Stimulated activated CD4-positive, alpha-beta T cell treated with anti-CD3 and anti-CD28 coated beads, Interleukin-12 subunit alpha, Interleukin-12 subunit beta, amount 100 ng/mL, for 48 hours (primary cell): ENCODE measurements at places on chromosomes 5 and 9.

GRCh38 chr5:124401476-124402143, 344.8 kb downstream of the ZNF608 start:
- DNase-seq, result no peak

GRCh38 chr5:107361945-107362344, 308.8 kb downstream of the EFNA5 start:
- no peak for DNase-seq

- DNase-seq, result no peak
Observed at GRCh38 chr9:125421591-125422181, 160.1 kb downstream of the GAPVD1 start.

- DNase-seq, result no peak
Observed at GRCh38 chr5:14184725-14185124, 41.6 kb downstream of the TRIO start.

- no peak for DNase-seq
Observed at GRCh38 chr5:103487218-103487617, 75.4 kb downstream of the NUDT12 start.

- no peak for DNase-seq
Observed at GRCh38 chr5:165055476-165055875, 1550.1 kb downstream of the MAT2B start.

DNA sequence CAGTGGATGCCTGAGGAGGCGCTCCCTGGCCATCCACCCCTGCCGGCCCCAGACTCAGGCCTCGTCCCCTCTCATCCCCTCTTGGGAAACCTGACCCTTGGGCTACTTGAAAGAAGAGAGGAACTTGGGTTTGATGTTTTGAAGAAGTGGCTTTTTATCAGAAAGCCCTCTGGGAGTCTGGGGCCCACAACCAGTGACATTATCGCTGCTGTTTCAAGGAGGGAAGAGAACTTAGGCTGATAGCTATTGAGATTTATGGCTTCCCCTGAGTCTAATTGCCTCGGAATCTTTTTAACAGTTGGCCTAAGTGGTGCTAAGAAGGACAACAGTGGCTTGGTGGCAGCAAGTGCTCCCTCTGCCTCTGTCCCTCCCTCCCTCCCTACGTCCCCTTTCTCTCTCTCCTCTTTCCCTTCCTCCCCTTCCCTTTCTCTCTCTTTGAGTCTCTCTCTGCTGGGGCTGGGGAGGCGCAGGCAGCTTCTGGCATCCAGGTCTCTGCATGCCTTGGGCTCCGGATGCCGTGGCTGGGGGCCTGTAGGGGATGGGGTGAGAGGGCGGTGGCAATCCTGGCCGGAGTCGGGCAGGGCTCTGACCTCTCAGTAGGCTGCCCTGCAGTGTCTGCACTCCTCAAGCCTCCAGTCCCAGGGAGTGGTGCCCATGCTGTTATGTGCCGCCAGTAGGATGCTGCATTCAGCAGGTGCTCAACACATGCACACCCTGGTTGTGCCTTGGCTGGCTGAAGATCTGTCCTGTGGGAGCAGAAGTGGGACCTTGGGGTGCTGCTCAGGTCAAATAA, 49.6 kb upstream of the RXRA start:
- DNase-seq, result no peak

GRCh38 chr5:151150471-151151262, 6.9 kb downstream of the ANXA6 start:
- peak; percentile 54 for DNase-seq

DNA sequence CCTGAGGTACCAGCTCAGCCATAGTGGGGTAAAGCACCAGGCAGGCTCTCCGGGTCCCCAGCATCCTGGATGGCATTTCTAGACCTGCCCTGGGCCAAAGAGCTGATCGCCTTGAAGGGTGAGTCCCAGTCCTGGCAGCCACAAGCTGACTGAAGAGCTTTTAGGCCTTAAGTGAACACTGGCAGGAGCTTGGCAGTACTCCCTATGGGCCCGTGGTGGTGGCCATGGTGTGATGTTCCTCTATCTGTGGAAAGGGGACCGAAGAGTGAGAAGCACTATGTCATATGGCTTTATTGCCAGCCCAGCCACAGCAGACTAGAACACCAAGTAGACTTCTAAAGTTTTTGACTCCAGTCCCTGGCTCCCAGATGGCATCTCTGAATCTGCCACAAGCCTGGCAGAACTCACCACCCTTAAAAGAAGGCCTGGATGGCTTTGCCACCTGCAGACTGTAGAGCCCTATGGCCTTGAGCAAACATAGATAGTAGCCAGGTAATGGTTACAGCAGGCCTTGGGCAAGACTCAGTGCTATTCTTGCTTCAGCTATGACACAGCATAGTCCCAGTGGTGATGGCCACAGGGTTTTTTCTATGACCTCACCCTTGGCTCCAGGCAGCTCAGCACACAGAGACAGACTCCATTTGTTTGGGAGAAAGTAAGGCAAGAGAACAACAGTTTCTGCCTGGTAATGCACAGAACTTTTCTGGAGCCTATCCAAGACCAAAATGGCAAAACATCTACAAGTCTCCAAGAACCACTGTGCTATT, 801.5 kb upstream of the DMAC1 start:
- no peak for DNase-seq

DNA sequence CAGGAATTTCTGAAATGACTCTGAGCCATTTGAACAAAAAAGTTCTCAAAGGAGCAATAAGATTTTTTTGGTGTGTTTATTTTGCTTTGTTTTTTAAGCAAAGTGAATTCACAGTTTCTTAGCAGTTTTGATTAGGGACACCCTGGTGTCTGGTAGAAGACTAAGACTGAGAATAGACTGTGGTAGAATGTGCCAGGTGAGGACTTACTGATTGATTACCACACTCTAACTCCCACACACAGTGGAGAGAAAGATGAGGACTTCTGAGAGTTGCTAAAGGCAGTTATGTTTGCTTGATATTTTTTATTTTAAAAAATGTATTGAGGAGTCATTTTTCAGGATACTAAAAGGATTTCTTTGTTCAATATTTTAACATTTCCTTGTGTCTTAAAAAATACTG, 175.1 kb downstream of the CD180 start:
- DNase-seq, result peak; percentile 22

- no peak for DNase-seq
Observed at GRCh38 chr9:132216861-132217619, 55.2 kb downstream of the NTNG2 start.

DNA sequence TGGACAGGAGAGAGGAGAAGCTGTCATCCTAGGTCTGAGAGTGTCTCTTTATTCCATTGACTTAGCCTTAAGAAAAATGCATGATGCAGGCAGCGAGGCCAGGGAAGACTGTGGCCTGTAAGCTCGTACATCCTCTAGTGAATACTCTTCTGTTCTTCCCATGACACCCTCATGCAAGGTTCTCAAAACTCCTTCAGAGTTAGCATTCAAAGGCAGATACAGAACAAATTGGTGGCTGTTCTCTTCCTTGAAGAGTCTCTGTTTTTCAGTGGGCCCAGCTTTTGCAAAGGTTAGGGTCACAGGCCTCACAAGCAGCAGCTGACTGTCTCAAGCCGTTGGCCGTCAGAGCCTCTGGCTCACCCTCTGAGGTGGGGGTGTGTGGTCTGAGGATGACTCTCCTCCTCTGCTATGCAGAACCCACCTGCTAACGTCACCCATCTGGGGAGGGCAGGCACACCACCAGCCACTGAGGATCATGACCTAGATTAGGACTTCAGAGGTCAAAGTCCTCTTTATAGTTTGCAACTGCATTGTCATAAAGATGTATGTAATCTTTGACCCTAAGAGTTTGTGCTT, 15.1 kb downstream of the ADCY2 start:
- no peak for DNase-seq

DNA sequence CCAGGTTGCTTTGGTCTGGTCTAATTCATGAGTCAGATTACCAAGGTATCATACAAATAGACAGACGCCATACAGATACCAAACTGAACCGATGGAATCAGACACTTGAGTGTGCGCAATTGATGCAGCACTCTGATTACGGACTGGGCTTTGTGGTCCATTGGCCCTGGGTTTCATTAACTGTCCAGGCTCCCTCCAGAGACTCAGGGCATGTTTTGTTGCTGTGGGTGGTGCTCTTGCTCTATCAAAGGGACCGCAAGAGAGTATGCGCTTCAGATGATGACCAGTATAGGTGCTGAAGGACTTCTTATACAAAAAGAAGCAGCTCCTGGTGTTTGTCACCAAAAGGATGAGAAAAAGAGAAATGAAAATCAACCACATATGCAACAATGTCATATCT, 36.9 kb upstream of the ANKRD55 start:
- no peak for DNase-seq

DNA sequence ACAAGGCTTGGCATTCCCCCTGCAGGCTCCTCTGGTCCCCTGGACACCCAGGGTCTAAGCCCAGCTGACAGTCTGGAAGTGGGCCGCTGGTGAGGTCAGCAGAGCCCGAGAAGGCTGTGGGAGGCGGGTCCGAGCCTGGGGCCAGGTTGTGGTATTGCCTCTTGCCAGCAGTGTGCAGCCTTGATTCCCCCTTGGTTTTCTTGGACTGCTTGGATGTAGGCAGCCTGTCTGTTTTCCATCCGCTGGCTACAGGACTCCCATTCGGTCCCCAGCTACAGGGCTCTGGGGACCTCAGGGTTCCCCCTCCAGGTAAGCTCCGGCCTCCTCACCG, 1.6 kb downstream of the AIF1L start:
- no peak for DNase-seq

DNA sequence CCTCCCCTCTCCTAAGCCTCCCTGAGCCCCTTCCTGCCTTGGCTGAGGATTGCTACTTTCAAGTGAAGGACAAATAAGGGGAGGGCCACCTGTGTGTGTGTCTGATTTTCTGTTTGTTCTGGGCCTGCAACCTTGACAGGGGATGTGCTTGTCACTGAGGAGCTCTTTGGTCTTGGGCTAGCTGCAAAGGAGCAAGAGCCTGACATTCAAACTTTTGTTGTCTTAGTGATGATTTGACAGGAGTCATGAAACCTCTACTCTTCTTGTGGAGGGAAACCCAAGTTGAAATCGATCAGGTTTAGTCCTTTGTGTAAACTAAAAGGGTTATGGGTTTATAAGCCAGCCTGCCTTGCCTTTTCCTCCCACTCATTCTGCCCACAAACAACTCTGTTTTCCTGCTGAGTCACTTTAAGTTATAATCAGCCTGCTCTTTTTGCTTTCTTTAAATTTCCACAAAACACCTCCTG, 16.9 kb downstream of the CLTA start:
- DNase-seq, result no peak

- DNase-seq, result no peak
Observed at GRCh38 chr5:151430731-151431130, 16.7 kb upstream of the SLC36A1 start.

- no peak for DNase-seq
Observed at GRCh38 chr5:94407023-94407422, 211.4 kb downstream of the KIAA0825 start.

DNA sequence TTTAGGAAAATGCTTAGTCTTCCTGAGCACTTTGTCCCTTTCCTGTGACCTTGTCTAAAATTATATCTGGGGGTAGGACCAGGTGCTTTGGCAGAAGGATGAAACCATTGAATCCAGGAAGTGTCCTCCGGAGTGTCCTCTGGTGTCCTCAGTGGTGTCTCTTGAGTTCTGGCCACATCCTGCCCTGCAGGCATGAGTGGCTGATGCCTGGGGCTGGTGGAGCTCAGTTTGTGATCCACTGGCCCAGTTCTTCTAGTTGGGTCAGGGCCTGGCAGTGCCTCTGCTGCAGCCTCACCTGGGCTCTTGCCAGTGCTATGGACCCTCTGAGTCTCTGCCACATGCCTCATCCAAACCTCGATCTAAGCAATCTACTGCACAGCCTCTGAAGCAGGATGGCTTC, 14.4 kb upstream of the TMED7 start:
- DNase-seq, result no peak

DNA sequence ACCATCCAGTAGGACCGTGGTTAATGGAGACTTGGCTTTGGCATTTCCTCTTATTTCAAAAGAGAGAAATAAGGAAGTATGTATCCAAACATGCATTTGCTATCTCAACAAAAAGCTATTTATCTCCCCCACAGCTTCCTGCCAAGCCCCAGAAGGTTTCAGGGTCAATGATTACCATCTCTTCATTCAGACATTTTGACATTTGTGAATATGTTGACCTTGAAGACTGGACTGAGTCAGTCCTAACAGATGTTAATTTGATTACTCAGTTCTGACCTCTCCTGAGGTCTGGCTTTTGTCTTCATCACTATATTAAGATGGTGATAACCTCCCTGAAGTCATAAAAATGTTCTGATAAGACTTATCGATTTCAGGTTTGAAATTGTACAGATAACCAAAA, 479.4 kb downstream of the AGTPBP1 start:
- no peak for DNase-seq

- no peak for DNase-seq
Observed at GRCh38 chr9:23567516-23568165, 258.4 kb downstream of the ELAVL2 start.
